ENCODE measurements at places on chromosomes 1 and 21.

GRCh38 chr1:152517237-152517811 is 3.0 kb downstream of the CRCT1 start:
- DNase-seq, result no peak

GRCh38 chr1:229237320-229237719 is 33.6 kb upstream of the RAB4A start:
- DNase-seq, result no peak

DNA sequence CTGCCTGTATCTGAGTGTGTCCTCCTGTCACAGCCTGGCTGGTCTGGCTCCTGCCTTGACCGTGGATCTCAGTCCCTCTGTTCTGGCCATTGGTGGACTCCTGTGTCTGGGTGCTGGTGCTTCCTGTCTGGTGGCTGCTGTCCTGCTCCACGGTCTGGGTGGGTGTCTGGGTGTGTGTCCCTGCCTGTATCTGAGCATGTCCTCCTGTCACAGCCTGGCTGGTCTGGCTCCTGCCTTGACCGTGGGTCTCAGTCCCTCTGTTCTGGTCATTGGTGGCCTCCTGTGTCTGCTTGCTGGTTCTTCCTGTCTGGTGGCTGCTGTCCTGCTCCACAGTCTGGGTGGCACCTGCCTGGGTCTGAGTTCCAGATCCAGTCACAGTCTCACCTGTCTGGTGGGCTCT is 4.0 kb downstream of the CRNN start:
- DNase-seq, result no peak

DNA sequence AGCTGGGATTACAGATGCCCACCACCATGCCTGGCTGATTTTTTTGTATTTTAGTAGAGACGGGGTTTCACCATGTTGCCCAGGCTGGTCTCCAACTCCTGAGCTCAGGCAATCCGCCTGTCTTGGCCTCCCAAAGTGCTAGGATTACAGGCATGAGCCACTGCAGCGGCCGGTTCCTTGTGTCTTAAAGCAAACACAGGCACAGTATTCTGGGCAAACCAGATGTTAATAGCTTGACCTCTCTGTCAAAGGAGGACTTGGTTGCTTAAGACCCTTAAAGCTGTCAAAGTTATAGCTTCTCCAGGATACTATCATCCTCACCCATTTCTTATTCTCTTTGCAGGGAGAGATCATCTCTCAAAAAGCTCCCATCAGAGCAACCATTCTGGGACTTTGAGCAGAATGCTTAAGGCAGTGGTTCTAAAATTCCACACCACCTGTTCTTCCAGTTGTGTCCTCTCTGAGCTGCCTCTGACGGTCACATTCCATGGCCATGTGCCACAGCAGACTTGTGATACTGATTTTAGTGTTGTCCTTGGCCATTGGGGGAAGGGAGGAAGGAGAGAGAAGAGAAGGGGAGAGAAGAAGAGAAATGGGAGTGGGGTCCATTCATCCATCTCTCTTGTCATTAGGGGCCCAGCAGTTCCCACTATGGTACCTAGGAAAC is 81.8 kb downstream of the PBX1 start:
- DNase-seq, result no peak

DNA sequence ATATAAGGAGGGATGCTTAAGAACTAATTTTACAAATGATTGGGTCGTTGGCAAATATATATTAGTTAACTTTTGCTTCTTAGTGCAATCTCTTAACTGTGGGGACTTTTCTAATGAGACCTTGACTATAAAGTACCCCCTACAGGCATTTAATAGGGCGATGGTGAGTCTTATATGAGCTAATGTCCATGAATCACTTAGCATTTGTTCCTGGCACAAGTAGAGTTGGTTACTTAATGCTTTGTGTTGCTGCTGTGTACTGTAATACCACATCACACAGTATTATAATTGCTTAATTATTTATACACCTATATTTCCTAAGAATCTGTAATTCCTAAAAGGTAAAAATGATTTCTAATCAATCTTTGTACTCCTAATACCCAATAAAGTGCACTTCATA is 25.3 kb upstream of the TMCO1 start:
- no peak for DNase-seq

DNA sequence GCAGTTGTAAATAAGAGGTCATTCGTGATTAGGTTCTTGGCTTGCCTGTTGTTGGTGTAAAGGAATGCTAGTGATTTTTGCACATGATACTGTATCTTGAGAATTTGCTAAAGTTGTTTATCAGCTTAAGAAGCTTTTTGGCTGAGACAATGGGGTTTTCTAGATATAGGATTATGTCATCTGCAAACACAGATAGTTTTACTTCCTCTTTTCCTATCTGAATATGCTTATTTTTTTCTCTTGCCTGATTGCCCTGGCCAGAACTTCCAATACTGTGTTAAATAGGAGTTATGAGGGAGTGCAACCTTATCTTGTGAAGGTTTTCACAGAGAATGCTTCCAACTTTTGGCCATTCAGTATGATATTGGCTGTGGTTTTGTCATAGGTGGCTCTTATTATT is 576.1 kb upstream of the RGS18 start:
- no peak for DNase-seq

DNA sequence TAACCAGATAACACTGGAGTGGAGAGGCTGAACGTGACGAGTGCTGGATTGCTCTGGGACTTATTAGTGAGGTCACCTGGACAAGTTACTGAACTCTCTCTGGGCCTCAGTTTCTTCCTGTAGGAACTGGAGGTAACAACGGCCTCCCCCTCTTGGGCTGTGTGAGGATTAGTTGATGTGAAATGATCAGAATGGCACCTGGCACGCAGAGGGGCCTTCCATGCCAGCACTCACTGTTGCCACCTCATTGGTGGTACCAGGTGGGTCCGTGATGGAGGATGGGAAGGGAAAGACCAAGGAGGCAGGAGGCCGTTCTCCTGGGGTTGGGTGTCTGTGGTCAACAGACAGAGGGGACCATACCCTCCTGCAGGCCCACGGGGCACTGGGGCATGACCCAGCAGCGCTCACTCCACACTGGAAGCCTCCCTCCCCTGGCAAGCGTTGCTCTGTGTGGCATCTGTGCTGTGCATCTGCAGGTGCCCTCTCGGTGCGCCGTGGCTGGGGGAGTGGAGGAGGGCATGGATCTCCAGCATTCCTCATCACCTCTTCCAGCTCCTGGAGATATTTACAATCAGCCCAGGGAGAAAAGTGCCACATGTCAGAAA is 349.5 kb upstream of the VAMP3 start:
- no peak for DNase-seq

GRCh38 chr21:46604975-46605766 is at the start of gene S100B:
Gene S100B (minus strand): TSS chr21:46605082. CDS start chr21:46602415, 2,667 bp downstream.
- no peak for DNase-seq

DNA sequence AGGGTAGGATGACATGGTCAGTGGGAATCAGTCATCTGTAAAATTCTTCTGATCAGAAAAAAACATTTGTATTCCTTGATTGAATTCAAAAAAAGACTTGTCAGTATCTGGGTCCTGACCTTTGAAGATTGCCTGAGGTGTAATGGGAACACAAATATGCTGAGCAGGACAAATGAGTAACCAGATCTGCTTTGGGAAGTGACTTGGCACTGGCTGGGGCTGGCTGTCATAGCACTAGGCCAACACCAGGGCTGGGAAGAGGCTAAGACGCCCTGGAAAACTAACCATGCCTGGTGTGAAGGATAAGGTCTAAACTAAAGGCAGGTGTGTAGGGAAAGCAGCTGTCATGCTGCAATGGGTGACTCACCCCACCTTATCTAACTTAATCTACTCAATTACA is 452.9 kb upstream of the BEND5 start:
- no peak for DNase-seq

- no peak for DNase-seq
Measured at GRCh38 chr1:208737922-208738321, 493.7 kb upstream of the PLXNA2 start.

DNA sequence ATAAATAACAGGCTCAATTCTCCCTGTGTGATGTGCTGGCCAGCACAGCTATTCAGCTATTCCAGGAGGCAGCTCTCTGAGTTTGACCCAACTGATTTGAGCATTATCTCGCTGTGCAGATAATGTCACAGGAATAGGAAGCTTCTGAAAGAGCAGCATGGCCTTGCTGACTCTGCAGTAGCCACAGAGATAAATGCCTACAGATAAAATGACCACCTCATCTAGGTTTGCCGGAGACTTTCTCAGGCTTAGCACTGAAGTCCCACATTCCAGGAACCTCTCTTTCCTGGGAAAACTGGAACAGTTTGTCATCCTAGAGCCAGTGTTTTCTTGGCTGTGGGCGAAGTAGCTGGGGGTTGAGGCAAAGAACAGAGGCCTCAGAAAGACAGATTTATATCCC is 98.9 kb downstream of the MRPL39 start:
- DNase-seq, result no peak

DNA sequence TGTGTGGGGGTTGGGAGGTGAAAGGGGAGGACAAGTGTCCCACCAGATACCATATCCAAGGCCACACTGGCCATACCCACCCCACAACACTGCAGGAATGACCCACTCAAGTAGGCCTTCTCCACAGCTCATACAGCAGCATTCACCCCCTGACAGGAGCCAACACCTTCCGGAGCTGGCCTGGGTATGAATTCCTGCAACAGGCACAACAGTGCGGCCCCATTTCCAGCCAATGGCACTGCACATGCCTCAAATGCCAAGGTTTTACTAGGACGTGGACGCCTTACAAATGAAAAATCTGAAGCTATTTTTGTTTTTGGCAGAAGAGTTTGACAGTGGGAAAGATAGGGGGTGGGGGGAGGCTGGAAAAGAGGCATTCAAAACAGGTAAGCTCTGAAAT is 2.0 kb downstream of the KCND3 start:
- no peak for DNase-seq

DNA sequence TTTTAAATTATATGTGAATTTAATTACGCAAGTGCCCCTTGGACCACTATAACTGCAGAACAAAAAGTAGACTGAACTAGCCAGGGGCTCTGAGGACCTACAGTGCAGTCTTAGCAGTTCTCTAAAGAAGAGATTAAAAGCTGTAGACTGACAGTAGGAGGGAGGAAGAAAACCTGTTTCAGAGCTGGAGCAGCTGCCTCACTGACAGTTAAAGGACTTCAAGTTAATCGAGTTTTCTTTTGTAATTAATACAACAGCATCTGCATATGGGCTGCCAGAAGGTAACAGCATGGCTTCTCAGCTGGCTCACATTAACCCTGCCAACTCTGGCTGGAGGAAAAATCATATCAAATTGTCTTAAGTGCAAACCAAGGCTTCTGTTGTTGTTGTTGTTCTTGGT is 19.9 kb downstream of the DSTYK start:
- DNase-seq, result no peak

GRCh38 chr21:25054689-25055088 is 552.6 kb downstream of the MRPL39 start:
- DNase-seq, result no peak

DNA sequence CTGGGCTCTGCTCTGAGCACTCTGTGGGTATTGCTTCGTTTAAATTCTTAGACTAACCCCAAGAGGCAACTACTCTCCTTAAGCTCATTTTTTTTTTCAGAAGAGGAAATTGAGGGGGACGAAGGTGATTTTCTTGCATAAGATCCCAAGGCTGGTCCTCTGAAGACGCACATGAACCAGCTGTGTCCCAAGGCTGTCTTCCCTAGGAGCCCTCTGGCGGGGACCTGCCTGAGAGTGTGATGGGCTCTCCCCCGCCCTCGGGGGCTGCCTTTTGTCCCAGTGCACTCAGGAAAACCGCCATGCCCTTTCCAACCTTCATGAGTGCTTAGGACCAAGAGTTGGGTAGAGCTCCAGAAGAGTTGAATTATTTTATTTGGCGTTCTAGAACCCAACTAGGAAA is 21.7 kb downstream of the UMODL1 start:
- peak; percentile 22 for DNase-seq

DNA sequence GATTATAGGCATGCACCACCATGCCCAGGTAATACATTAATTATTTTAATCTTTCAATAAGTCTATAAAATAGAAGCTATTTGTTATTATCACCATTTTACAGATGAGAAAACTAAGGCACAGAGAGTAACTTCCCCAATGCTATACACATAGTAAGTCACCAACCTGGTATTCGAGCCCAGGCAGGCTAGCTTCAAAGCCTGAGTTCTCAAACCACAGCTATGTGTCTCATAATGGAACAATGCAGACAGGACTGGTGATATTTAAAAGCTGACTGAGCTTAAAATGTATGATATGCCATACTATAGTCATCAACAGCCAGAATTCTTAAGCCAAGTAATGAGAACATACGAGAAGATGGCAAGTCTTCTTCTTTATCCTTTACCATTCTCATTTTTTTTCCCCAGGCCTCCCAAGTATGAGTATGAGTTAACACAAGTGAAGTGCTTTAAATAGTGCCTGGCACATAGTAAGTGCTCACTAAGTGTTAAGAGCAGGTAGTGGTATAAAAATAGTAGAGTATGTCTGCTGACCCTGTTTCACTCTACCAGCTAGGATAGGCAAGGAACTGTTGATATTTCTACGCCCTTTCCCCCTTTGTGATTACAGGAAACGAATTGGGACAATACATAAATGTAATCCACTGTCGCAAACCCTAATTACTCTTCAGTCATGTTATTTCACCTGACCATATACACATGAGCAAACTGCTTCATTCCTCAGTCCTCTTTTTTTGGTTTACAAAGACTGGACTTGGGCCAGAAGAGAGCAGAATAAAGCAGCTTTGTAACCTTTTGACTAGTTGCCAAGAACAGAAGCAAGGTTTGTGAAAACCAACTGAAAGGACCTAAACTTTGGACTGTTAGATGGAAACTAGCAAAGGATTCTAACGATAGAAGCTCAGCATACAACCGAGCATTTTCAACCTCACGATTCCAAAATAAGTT is 9.5 kb downstream of the EYA3 start:
- DNase-seq, result no peak

GRCh38 chr21:36052860-36053714 is 7.2 kb downstream of the SETD4 start:
- no peak for DNase-seq

DNA sequence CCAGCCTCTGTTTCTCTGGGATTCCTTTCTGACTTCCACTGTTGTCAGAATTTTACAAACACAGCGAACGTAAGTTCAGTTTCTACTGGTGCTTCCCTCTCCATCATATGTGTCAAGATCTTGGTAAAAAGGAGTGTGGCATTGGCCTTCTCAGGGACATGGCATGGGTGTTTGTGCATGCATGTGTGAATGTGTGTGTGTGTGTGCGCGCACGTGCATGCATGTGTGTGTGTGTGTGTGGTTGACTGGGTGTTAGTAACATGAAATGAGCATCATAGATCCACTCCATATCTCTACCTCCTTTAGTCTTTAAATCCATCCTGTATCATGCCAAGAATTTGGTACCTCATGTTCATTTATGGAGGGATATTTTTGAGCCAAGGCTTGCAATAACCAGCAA is 411.3 kb downstream of the NPHP4 start:
- DNase-seq, result no peak

GRCh38 chr1:9882296-9882944 is 27.6 kb downstream of the CTNNBIP1 start:
- no peak for DNase-seq

- DNase-seq, result no peak
Measured at GRCh38 chr1:156510709-156511108, 10.1 kb upstream of the MEF2D start.
